ENCODE measurements at places on chromosomes 12 and 14.
A peak's percentile ranks its signal among the peaks of the same experiment; 100 is the strongest.

- peak; percentile 87 for DNase-seq
These were observed 15.5 kb upstream of the MLXIP start for GRCh38 chr12:122062832-122063693.

DNA sequence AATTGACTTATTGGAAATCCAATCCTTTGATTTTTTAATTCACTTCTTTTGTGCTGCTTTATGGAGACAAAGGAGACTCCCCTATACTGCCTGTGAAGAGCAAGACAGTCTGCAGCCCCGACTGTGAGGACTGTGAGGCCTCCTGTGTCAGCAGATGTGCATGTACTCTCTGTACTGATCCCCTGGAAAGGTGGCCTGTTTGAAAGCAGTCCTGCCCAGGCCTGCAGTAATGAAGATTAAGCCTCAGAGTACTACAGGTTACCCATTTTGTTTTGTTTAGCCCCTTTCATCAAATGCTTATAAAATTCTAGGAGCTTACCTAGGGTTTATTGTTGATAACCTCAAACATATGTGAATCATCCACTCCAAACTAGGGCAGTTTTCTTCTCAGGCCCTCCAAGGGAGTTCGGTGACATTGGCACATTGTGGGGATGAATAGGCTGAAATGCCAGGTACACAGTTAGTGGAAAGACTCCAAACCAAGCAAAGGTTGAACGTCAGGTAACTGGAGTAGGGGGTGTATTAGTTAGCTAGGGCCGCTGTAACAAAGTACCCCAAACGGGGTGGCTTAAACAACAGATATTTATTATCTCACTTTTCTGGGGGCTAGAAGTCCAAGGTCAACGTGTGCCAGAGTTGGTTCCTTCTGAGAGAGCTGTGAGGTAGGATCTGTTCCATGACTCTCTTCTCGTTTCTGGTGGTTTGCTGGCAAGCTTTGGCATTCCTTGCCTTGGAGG, 208.7 kb upstream of the BCL2L14 start:
- DNase-seq, result peak; percentile 43

DNA sequence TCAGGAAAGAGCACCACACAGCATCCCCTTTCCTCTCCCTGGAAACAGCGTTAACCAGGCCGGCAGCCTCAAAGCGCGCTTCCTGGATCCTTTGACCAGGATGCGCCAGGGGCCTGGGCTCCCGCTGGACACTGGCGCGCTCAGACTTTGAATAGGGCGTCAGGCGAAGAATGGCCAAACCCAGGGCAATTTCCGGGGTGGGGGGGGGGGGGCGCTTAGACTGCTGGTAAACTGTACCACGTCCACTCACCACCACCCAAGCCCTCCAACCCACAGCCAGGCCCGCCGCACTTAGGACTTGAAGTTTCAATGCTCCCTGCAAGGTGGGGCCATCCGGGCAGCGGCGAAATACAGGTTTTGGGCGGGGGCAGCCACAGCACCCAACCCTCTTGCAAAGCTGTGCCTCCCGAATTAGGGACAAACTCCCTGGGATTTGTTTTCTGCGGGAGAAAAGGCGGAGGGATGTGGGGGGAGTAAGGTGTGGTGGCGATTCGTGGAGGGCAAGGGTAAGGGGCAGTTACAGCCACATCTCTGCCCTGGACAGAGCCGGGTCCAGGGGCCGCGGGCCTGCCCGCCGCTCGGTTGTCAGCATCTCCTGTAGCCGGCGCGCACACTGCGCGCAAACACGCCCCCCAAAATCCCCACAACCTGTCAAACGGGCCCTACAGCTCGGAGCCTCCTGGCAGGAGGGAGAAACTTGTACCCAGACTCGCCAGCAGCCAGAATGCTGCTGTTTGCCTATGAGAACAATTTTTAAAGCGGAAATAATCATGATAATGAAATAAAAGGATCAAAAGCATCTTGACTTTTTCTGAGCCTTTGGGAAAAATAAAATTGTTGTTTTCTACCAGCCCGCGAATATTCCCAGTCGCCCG, 958 bp downstream of the RTN1 start:
- DNase-seq, result peak; percentile 71

DNA sequence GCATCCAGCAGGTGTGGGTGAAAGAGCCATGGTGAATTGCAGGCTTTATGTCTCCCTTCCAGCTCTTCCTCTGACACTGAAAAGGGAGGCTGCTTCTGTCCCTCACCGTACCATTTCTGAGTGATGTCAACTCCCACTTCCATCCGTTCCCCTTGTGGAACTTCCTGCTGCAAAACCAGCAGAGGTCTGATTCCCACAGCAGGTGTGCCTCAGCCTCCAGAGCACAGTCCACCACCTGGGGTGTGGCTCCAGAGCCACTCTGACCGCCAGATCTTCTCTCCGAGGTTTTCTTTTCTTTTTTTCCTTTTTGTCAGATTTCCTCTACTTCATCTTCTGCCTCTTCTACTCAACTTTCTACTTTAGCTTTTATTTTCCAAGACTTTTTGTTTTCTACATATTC, 62.7 kb downstream of the CDC42BPB start:
- no peak for DNase-seq

DNA sequence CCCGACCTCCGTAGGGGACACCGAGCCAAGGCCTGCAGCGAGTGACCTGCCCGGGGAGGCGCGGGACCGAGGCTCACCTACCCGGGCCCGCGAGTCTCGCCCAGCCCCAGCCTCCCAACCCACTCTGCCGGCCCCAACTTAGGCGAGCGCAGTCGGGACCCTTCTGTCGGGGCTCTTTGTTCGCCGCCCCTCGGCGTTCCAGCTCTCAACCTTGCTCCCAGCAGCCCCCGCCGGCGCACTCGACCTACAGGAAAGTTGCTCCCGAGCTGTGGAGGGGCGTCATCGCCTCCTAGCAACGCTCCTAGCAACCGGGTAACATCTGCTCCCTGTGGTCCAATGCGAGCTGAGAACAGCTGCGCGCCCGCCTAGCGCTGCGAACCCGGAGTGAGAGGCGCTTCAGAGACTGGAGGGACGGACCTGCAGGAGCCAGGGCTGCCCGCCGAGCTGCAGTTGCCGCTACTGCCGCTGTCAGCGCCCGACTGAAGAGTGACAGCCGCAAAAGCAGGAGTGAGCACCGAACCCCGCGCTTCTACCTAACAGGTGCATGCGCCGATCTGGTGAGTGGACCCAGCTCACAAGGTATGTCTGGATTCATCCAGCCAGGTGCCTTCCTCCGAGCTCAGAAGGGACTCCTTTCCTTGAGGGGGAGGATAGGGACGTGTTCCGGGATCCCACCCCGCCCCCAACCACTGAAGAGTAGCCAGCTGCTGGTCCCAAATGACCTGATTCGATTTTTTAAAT, 355.0 kb downstream of the SNAPC1 start:
- DNase-seq, result peak; percentile 98

DNA sequence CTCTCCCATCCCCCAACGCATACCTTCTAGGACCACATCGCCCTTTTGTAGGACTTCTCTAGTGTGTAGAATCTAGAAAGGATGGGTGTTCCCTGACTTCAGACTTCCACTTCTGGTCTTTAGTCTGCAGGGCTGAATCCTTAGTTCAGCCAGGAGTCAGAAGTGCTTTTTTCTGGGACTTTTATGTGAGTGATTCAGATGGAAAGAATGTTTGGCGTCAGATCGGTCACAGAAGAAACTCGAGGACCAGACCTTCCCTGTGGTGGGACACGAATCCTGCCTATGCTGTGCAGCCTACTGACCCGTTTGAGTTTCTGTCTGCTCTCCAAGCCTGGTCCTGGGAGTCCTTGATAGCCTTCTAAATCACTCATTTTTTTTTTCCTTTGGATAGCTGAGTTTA, 165.4 kb upstream of the SSTR1 start:
- DNase-seq, result peak; percentile 54

DNA sequence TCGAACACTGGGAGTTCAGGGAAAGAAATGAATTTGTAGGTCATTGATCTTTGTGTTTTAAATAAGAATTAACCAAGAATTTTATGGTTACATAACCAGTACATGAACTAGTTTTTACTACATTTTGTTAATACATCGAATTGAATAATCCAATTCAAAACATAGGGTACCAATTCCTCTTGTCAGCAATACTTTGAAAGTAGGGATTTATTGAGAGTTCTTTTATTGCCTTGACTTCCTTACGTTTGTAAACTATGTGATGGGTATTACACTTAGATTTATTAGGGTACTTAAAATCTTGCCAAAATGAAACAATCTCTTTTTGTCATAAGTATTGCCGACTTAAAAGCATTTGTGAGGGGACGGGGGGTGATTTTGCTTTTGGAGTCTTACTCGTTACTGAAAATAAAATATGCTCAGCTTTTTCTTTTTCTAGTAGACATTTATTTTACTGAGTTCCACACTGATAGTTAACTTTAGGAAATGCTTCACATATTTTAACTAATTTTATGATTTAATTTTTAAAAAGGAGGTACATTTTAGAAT, 22.4 kb downstream of the SOCS2 start:
- no peak for DNase-seq

DNA sequence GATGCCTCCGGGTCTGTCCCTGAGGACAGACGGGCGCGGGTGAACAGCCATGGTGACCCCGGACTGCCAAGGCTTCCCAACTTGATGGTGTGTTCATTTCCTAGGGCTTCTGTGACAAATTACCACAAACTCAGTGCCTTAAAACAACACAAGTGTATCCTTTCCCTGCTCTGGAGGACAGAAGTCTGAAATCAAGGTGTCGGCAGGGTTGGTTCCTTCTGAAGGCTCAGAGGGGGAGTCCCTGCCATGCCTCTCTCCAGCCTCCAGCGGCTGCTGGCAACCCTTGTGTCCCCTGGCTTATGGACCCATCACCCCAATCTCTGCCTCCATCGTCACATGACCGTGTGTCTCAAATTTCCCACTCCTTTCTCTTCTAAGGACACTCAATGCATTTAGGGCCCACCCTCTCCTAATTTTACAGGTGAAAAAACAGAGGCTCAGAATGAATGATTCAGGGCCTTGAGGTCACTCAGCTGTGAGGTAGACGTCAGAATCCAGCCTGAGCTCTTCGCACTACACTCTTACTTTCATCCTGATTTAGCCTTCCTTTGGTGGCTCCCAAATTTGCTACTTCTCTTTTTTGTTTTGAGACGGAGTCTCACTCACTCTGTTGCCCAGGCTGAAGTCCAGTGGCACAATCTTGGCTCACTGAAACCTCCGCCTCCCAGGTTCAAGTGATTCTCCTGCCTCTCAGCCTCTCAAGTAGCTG, 45.4 kb downstream of the VCPKMT start:
- DNase-seq, result no peak

GRCh38 chr12:9651265-9651729, 18.2 kb upstream of the CLEC2D start:
- no peak for DNase-seq

DNA sequence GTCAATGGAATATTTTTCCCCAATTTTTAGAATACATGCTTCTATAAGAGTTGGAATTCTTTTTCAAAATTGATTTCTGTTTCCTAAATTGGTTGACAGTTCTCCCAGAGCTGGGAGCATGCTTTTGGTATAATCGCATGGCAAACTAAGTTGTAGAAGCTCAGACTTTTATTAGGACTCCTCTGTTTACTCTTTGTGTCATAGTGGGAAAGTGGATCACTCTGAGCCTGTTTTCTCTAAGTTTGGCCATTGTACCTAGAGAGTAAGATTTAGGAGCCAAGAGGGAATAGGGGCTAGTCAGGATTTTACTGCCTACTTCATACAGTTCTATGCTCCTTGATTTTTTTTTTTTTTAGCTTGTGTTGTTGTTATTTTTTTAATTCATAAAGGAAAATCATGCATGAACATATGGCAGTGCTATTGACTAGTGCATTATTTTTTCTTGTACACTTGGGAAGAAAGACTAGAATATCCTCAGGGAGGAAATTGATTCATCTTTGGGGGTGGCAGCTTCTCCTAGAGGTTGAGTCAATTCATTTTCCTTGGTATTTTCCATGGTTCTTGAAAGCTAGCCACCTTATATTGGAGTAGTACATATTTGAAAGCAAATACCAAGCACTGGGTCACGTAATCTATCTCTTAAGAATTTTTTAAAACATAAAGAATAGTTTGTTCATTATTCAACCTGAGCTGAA, 77.7 kb upstream of the TRAF3 start:
- DNase-seq, result no peak

GRCh38 chr12:56234746-56235436, 5.0 kb downstream of the SLC39A5 start:
- DNase-seq, result no peak

DNA sequence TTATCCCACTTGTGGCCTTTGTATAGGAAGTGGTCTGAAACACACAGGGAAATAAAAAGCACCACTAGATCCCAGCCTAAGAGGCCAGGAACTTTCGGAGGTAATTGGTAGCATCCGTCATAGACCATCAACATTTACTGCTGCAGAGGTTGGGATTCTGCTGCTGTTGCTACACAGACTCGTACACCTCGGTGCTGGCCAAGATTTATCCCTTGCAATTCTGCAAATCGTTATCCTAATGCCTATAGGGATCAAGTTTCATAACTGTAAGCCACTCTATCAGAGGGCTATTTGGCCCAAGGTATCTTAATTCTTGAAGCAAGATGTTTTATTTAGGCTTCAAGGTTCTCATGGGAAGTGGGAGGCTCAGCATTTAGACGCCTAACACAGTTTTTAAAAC, 913.6 kb downstream of the GALC start:
- no peak for DNase-seq

DNA sequence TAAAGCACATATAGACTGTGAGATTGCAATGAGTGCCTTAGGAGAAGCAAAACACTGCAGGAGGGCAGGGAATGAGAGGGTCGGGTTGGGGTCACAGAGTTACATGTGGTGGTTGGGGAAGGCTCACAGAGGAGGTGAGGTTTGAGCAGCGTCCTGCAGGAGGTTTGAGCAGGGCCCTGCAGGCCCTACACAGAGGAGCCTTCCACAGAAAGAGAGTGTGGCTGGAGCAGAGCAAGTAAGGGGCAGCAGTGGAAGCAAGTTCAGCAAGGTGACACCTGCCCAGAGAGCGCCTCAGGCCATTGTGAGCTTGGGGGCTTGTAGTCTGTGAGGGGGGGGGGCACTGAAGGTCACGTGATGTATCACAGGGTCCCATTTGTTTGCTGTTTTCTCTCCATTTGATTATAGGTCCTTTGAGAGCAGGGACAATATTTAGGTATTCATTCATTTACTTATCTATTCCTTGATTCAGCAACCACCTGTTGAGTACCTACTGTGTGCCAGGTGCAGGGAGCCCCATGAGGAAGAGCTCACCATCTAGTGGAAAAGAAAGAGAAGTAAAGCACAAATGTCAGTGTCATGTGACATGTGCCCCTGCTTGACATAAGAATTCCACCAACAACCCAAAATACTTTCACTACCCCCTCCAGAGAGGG, 56.6 kb downstream of the GALNT16 start:
- no peak for DNase-seq

DNA sequence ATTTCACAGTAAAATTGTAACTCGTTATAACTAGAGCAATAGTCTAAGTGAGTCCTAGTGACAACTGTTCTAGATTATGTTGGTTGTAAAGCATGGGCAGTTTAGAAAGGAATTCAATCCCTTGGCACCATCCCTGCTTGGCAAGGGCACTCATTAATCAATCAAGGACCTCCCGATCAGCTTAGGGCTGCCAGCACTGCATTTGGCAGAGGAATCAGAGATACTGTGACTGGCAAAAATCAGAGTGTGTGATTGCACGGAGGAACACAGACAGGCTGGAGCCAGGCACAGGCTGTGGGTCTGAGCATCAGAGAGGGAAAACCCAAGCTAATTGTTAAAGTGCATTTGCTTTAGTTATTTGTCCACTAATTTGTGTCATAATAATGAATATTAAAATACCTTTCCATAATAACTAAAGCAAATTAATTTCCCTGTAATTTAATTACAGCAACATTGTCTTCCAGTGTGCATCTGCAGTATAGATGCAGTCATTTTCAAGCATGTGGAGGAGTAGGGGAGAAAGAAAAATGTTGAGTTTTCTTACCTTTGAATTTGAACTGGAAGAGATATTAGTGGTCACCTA, 3.2 kb upstream of the EGLN3 start:
- DNase-seq, result no peak

Data from endodermal cell (in vitro differentiated cells).